GM23338 (cell line): ENCODE measurements at places on chromosomes 5 and 9. TPM values are rescaled to one million over a fixed set of nuclear protein-coding genes. Genes with fewer than 3 reads are reported as not detected.

KCTD16 gene
- 0.16 and 0.76 TPM in 2 replicates for total RNA-seq

CCIN gene
- 0.14 TPM in 1 of 2 replicates, not detected in the other for total RNA-seq

EGR1 gene
- total RNA-seq, result 11.5 and 13.5 TPM in 2 replicates

CCL21 gene
- not detected in 2 replicates for total RNA-seq

SLC27A4 gene
- total RNA-seq, result 21.4 and 25.3 TPM in 2 replicates

EMB gene
- 35.5 and 40.0 TPM in 2 replicates for total RNA-seq

GAS1 gene
- 6.1 and 7.7 TPM in 2 replicates for total RNA-seq

GRCh38 chr9:18365651-18366050 is 108.3 kb upstream of the ADAMTSL1 start:
- H3K4me3 ChIP-seq, result no peak overlapping the region
- peaks cover 28% of the 10 kb centered on the region for H3K4me1 ChIP-seq
- H3K27ac ChIP-seq, result no peak overlapping the region
- H3K27me3 ChIP-seq, result no peaks in the 10 kb centered on the region
- no peak for DNase-seq

GRCh38 chr9:108052431-108053080 is 563.0 kb upstream of the KLF4 start:
- no peak overlapping the region for H3K4me3 ChIP-seq
- no peak overlapping the region for H3K27ac ChIP-seq

DNA sequence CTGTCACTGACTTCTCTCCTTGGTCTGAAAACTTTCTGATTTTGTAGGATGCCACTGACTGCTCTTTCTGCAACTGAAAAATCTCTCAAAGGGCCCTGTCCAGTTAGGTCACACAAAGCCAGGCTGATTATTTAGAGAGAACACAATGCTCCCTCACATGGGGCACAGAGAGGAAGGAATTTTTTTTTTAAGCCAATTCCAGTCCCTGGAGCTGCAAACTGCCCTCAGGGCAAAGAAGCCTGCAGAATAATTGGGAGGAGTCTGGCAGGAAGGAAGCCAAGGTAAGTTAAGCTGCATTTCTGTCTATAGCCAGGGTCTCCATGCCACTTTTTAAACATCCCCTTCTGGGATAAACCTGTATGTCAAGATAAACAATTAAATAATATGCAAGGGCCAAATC is 305.5 kb downstream of the ZSWIM6 start:
- no peak overlapping the region for H3K4me3 ChIP-seq
- no peaks in the 10 kb centered on the region for H3K27me3 ChIP-seq
- peaks cover 10% of the 10 kb centered on the region for H3K4me1 ChIP-seq
- peak; percentile 33 for DNase-seq
- no peak overlapping the region for H3K27ac ChIP-seq

- peaks cover 9% of the 10 kb centered on the region; the same call in 1 of the 2 replicates for H3K36me3 ChIP-seq
- DNase-seq, result no peak
- H3K27me3 ChIP-seq, result no peaks in the 10 kb centered on the region
- H3K4me3 ChIP-seq, result no peak overlapping the region
- H3K4me1 ChIP-seq, result 0 out of 2 replicates have a peak, but pooled peaks cover 5% of the 10 kb centered on the region
- no peak overlapping the region for H3K27ac ChIP-seq
Observed at GRCh38 chr5:124199893-124200292, 546.5 kb downstream of the ZNF608 start.

DNA sequence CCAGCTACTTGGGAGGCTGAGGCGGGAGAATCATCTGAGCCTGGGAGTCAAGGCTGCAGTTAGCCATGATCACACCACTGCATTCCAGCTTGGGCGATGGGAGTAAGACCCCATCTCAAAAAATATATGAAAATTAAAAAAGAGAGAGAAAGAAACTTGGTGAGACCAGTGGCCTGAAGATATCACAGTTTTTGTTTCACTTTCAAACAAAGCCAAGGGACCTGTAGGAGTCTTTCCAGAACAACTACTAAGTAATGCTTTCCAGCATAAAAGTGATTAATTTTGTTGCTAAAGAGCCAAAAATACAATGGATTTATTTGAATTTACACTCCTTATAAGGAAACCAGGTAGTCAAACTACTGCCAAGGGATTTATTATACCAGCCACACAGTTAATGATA is 23.5 kb downstream of the GKAP1 start:
- no peaks in the 10 kb centered on the region for H3K4me1 ChIP-seq
- no peak for DNase-seq
- H3K36me3 ChIP-seq, result no peaks in the 10 kb centered on the region
- no peaks in the 10 kb centered on the region for H3K27me3 ChIP-seq
- H3K27ac ChIP-seq, result no peak overlapping the region

DNA sequence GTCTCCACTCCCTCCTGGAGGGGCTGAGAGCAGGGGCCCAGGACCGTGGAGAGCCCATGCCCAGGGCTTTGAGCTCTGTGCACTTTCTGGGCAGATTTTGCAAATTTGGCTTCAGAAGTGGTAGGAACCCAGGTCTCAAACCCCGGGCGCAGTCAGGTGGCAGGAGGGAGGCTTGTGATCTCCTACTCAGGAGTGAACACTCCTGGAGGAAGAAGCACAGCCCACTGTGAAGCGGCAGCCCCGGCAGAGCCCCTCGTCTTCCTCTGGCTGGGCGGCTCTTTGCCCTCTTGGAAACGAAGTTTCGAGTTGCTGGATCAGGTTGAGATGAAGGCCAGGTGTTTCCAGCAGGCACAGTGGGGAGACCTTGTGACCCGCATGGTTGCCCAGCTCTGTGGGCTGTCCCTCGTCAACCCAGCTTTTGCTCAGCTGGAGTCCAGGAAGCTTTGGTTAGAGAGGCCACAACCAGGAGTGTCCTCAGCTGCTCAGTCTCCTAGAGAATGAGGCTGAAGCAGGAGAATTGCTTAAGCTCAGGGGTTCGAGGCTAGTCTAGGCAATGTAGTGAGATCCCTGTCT is 48.5 kb downstream of the WNK2 start:
- H3K27me3 ChIP-seq, result no peaks in the 10 kb centered on the region
- no peak overlapping the region for H3K27ac ChIP-seq
- DNase-seq, result no peak
- no peak overlapping the region for H3K4me3 ChIP-seq

- H3K27me3 ChIP-seq, result no peaks in the 10 kb centered on the region
- no peaks in the 10 kb centered on the region for H3K4me1 ChIP-seq
Observed at GRCh38 chr9:135565141-135565628, 3.6 kb downstream of the PAEP start.

- H3K4me3 ChIP-seq, result no peak overlapping the region
- H3K27ac ChIP-seq, result no peak overlapping the region
- no peak for DNase-seq
- H3K27me3 ChIP-seq, result no peaks in the 10 kb centered on the region
- H3K36me3 ChIP-seq, result no peaks in the 10 kb centered on the region
Observed at GRCh38 chr5:14064841-14065240, 78.3 kb upstream of the TRIO start.

DNA sequence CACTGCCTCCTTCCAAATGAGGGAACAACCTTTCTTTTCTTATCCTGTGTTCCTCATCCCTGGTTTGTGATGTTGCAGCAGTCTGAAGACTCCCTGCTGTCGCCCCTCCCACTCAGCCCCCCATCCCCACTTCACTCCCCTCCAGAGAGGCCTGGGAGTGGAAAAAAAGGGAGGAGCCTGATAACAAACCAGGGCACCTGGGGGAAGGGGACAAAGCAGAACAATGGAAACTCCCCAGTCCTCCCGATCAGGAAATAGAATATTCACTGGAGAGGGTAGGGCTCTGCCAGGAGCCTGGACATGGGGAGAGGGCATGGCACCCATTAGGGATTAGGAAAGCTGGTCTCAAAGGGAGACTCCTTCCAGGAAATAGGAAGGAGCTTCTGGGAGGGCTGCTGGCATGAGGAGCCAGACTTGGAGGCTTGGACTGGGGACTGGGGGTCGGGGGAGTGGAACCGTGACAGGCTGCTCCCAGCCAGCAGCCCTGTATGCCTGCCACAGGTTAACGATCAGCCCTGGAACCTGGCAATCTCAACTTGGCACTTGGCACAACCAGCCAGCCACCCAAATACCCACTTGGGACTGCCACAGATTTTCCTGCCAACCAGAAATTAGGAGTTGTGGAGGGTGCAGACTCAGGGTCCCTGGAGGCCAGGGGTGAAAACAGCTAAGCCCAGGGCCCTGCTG is 20.0 kb downstream of the PCDH1 start:
- H3K27me3 ChIP-seq, result no peaks in the 10 kb centered on the region
- H3K27ac ChIP-seq, result peak overlapping the region; percentile 81
- H3K36me3 ChIP-seq, result peaks cover 10% of the 10 kb centered on the region; the same call in 1 of the 2 replicates
- H3K4me3 ChIP-seq, result no peak overlapping the region; the same call in 1 of the 2 replicates
- peaks cover 37% of the 10 kb centered on the region for H3K4me1 ChIP-seq

- H3K36me3 ChIP-seq, result no peaks in the 10 kb centered on the region
- H3K4me1 ChIP-seq, result no peaks in the 10 kb centered on the region
- no peak overlapping the region for H3K4me3 ChIP-seq
- no peak for DNase-seq
Observed at GRCh38 chr5:9058666-9059065, 487.2 kb downstream of the SEMA5A start.

GRCh38 chr9:37990404-37991015 is 78.5 kb downstream of the SHB start:
- DNase-seq, result no peak
- H3K4me1 ChIP-seq, result no peaks in the 10 kb centered on the region
- H3K27ac ChIP-seq, result no peak overlapping the region
- H3K27me3 ChIP-seq, result no peaks in the 10 kb centered on the region
- no peak overlapping the region for H3K4me3 ChIP-seq

DNA sequence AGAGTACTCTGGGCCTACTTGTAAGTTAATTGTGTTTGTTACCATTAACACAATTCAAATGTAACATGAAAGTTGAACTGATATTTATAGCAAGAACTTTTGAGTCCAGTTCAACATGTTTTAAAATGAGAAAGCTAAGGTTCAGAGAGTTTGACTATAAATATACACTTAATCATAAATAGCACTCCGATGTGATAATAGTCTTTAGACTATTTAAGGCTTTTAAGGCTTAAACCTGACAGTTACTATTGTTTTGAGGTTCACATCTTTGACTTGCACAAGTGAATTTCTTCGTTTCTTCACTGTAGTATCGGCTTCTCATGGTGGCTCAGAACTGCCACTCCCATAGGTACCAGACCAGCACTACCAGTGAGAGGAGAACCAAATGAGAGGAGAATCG is 42.4 kb downstream of the ZNF608 start:
- no peaks in the 10 kb centered on the region for H3K27me3 ChIP-seq
- no peak overlapping the region for H3K4me3 ChIP-seq
- peaks cover 87% of the 10 kb centered on the region for H3K4me1 ChIP-seq
- no peak for DNase-seq
